ENCODE measurements at places on chromosomes 13 and 19.
A peak's percentile ranks its signal among the peaks of the same experiment; 100 is the strongest.

DNA sequence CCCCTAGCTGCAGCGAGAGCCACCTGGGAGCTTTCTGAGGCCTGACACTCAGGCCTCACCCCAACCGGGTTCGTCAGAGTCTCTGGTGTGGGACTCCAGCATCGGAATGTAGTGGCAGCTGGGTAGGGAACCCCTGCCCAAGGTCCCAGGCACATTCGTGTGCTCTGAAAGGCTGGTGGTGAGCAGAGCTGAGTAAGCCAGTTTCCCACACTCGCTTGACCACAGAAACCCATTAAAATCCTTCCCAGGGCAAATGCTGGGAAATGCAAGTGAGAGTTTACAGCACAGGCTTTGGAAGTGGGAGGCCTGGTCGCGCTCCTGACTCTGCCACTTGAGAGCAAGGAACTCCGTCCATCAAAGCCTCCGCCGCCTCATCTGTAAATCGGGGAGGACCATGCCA lies 4.2 kb downstream of the TRAPPC6A start:
- DNase-seq: no peak

DNA sequence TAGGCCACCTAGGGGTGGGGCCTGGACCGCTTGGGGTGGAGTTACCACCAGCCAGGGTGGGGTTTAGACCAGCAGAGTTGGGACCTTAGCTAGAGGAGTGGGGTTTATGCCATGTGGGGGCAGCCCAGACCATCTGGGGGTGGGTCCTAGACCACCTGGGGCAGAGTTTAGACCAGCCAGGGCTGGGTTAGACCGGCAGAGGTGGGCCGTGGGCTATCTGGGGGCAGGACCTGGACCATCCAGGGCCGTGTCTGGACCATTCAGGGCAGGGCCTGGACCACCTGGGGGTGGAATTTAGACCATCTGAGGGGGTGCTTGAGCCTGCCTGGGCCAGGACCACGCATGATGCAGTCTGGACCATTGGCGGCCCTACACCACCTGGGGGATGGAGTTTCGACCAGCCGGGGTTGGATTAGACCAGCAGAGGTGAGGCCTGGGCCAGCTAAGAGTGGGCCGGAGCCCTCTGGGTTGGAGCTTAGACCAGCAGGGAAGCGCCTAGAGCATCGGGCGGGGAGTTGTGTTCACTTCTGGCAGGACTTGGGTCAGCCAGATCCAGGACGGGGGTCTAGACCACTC lies 10.0 kb upstream of the CACNG6 start:
- DNase-seq: no peak

GRCh38 chr13:33678906-33679657 lies 138.9 kb upstream of the RFC3 start:
- peak; percentile 85 for DNase-seq

DNA sequence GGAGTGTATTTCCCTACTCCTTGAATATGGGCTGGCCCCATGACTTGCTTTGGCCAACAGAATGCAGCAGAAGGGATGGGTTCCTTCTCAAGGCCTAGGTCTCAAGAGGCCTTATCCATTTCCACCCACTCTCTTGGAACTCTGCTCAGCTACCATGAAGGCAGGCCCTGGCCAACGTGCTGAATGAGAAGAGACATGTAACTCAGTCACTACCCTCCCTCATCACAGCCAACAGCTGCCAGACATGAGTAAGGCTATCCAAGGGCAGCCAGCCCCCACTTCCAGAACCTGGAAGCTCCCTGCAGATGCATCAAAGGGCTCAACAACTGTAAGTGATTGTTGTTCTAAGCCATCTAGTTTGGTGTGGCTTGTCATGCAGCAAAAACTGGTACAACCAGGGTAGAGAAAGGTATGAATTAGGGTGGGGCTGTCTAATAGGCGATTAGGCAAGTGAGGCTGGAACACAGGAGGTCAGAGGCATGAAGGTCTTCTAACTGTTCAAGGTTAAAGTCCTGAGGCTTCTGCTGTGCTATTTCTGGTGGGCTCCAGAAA lies 1.4 kb upstream of the RASL11A start:
- DNase-seq: no peak

- no peak for DNase-seq
Observed at GRCh38 chr13:111344471-111345191, 24.2 kb downstream of the TEX29 start.

- no peak for DNase-seq
Observed at GRCh38 chr13:103948426-103948825, 882.2 kb upstream of the SLC10A2 start.

DNA sequence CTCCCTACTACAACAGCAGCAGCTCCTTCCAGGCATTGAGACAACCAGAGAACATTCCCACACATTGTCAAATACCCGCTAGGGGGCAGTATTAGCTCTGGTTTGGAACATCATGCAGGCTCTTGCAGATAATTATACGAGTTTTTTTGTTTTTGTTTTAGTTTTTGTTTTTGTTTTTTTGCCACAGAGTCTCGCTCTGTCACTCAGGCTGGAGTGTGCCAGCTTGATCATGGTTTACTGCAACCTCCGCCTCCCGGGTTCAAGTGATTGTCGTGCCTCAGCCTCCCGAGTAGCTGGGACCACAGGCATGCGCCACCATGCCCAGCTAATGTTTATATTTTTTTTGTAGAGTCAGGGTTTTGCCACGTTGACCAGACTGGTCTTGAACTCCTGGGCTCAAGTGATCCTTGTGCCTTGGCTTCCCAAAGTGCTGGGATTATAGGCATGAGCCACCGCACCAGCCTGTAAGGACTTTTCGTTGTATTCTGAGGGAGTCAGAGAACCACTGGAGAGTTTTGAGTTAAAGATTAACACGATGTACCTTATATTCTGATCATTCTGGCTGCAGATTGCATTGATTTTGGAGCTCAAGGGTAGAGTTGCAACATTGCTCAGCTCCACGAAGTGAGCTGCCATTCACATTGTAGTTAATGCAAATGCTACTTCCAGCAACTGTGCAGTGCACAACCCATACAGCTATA lies 41.7 kb upstream of the CEACAM20 start:
- DNase-seq: peak; percentile 77

- DNase-seq: no peak
Observed at GRCh38 chr19:46411925-46412649, 1.3 kb downstream of the CCDC8 start.

- no peak for DNase-seq
Observed at GRCh38 chr19:10173527-10173926, 21.2 kb downstream of the DNMT1 start.

GRCh38 chr19:18778826-18779495 lies 12.1 kb downstream of the COMP start:
- no peak for DNase-seq

GRCh38 chr19:33396701-33397535 lies 23.4 kb downstream of the CEBPG start:
- DNase-seq: no peak

GRCh38 chr13:44321961-44322360 lies 51.7 kb upstream of the SERP2 start:
- DNase-seq: no peak

- DNase-seq: no peak
Observed at GRCh38 chr13:44734201-44734707, 158.1 kb upstream of the TSC22D1 start.

- no peak for DNase-seq
Observed at GRCh38 chr13:43495732-43496131, 291.0 kb downstream of the ENOX1 start.

GRCh38 chr13:98286799-98287198 lies 109.7 kb upstream of the RNF113B start:
- no peak for DNase-seq

Measured in activated T-cell treated with anti-CD3 and anti-CD28 coated beads, Interleukin-2, amount 50 U/mL, for 72 hours (primary cell).